ENCODE measurements at places on chromosomes 3 and 15. TPM values are rescaled to one million over a fixed set of nuclear protein-coding genes. Genes with fewer than 3 reads are reported as not detected.

DNA sequence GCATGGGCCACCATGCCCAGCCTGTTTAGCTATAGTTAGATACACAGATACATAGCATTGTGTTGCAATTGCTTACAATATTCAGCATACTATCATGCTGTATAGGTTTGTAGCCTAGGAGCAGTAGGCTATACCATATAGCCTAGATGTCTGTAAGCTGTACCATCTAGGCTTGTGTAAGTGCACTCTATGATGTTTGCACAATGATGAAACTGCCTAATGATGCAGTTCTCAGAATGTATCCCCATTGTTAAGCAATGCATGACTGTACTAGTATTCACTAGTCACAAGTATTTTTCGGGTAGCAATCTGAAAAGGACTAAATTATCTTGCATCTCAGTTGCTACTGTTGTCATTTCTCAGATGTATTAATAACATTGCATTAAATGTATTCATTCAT is 16.0 kb downstream of the PIGB start:
- no peak for DNase-seq

DNA sequence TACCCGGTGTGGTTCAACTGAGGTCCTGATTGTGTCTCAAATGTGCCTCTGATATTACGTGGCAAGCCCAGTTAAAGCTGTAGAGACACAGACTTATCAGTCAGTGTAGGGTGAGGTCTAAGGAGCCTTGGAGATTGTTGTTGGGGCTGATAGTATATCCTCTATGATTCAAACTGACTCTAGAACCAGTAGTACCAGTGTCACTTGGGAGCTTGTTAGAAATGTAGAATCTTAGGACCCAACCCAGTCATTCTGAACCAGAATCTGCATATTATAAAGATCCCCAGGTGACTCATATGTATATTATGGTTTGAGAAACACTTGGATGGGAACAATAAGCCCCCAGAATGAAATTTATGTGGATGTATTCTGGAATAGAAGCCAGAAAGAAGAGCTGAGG is 83.5 kb downstream of the PIK3R4 start:
- no peak for DNase-seq

- DNase-seq: no peak
Observed at GRCh38 chr3:32288819-32289218, 50.3 kb downstream of the CMTM8 start.

DNA sequence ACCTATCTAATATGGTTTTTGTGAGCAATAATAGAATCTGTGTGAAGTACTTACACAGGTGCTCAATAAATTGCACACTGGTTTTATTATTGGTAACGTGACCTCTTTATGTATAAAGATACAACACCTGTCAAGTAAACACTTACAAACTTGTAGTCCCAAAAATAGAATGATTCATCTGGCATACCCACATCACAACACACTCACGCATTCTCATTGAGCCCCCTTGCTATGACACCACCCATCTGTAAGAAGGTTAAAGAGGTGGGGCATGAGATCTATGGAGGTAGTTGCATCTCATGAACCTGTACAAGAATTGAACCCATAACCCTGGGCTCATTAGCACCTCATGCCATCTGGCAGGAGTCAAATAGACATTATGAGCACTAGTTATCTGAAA is 134.9 kb upstream of the THBS1 start:
- DNase-seq: no peak

The GPR62 gene
- 0.13 TPM for total RNA-seq

GRCh38 chr3:9399746-9400145 is 2.3 kb downstream of the SETD5 start:
- DNase-seq: peak; percentile 81

The MAP4 gene
- 75.5 TPM for total RNA-seq

The SCN11A gene
- 0.13 TPM for total RNA-seq

The CYP1A1 gene
- 0.54 TPM for total RNA-seq

The ABI3BP gene
- total RNA-seq: 101 TPM

DNA sequence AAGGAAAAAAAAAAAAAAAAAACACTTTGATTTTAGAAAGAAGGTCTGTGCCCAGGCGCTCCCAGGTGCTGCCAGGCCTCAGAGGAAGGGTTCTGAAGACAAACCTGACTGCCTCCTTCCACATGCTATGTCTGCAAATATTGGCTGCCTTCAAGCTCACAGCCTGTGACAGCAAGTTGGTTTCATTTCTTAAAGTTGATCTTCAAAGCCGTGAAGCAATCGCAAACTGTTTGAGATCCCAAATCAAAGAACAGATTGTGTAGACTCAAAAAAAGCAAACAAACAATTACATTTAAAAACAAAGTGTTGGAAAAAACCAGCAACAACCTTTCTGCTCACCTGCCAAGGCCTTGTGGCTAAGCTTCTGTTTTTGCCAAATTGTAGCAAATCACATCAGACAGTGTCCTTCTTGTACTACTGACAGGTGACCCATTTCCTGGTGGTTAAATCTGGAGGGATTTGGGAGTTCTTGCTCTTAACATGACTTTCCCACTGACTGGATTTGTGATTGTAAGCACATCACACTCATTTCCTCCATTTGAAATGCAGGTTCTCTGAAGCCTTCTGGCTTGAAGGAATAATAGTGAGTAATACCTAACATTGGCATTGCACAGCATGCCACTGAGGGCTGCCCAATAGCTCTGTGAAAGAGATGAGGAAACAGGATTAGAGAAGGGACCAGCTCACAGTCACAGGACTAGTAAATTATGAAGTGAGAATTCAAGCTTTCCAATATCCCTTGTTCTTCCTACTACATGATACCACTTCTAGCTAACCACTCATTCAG is 502.4 kb downstream of the LPP start:
- DNase-seq: peak; percentile 39

DNA sequence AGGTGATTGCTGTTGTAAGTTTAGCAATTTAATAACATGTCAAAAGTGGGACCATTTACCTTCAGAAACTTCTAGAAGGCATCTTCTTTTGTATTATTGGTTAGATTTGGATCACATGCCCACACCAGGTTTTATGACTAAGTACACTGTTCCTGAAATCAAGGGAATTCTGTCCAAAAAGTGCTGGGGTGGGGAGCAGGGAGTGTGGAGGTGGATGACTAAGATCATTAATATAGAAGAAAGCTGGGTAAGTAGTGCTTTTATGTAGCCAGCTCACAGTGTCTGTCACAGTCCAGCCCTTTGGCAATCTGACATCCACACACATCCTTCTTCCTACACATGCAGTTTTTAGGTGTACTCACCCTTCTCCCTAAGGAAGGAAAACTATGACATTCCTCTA is 120.0 kb downstream of the TMCO5A start:
- no peak for DNase-seq

The PPP1R14D gene
- total RNA-seq: not detected
